ENCODE measurements at places on chromosomes 7 and 10. TPM values are rescaled to one million over a fixed set of nuclear protein-coding genes. Genes with fewer than 3 reads are reported as not detected.

Gene ZNF92
- total RNA-seq, result 5.7 TPM

- DNase-seq, result no peak
Observed at GRCh38 chr10:95235676-95236067, 41.6 kb downstream of the ACSM6 start.

DNA sequence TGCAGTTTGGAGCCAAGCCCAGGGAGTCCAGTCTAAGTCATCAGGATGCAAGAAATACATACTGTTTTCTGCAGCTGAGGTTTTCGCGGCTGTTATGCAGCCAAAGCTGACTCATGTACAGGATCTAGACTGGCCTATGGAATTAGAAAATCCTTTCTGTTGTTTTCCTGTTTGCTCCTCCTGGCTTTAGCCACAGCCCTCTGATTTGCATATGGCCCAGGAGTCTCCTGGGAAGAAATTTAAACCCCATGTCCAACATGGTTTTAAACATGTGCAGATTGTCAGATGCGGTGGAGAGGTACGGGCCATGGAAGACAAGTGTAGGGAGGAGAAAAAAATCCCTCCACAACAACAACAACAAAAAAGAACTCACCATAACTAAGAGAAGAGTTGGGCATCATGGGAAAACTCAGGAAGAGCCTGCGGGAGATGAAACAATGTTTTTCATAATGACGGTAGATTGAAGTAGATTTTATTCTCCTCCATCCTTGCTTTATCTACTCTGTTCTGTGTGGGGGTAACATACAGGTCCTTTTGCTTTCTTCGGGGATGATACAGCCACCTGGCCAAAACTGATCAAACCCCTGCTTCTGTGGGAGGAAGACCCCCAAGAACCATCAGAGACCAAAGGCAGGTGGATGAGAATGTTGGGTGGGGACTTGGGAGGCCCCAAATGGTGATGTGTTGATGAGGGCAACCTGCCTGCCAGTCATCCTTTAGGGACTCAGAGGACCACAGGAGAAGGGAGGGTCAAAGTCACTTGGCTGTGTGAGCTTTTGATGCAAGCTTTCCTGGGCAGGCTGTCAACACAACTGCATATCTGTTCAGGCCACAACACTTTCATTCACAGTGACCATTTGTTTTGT lies 29.8 kb upstream of the GNA12 start:
- no peak for DNase-seq

DNA sequence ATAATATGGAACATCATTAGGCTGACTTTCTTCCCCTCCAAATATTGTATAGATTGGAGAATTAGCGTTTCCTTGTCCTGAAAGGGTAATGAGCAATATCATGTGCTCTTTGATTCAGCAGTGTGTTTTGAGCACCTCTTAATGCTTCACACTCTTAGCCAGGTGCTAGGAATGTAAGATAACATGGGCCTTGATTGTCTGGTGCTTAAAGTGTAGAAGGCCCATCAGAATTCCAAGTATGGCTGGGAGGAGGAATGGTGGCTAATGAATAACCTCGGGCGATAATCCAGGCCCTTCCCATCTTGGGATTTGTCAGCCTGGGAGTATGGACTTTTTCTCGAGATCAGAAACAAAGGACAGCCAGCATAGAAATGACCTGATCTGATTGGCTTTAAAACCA lies 8.6 kb downstream of the TSPAN13 start:
- no peak for DNase-seq

DNA sequence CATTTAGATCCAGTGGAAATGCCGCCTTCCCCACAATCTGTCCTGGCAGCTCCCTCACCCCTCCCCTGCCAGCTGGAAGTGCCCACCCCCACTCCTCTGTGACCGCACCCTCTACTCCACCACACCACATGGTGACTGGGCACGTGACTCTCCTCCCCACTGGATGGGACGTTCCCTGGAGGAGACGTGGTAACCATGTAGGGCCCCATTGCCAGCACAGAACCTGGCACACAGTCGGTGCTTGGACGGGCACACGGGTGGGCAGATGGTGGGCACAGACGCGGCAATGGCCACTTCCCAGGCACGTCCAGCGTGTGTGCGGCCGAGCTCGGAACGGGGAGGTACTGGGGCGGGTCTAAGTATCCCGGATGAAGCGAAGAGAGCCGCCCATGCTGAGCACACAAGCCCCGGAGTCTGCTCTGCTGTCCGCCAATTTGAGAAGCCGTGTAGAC lies 245.6 kb downstream of the MAD1L1 start:
- no peak for DNase-seq

All from transverse colon (tissue), 4 donors.